CD4-positive, CD25-positive, alpha-beta regulatory T cell (primary cell): ENCODE measurements at places on chromosomes 13 and 19. TPM values are rescaled to one million over a fixed set of nuclear protein-coding genes. Genes with fewer than 3 reads are reported as not detected.

DNA sequence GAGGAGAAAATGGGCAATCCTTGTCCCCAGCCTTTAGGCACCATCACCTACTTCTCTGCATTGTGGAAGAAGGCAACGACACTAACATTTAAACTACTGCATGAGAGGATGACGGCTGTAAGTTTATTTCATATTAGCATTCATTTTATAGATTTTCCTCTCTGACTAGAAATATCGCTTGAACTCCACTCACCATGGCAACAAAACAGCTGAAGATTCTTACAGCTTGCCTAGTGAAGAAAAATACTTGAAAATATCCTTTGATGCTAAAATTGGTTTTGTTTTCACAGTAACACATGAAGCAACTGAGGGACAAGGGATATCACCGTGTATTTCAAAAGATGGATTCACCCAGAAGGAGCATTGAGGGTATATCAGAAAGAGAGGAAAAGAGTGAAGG is 284.3 kb downstream of the LIG4 start:
- H3K4me1 ChIP-seq, result no peaks in the 10 kb centered on the region
- no peaks in the 10 kb centered on the region for H3K27me3 ChIP-seq
- DNase-seq, result no peak
- no peaks in the 10 kb centered on the region for H3K36me3 ChIP-seq
- H3K4me3 ChIP-seq, result no peak overlapping the region
- H3K27ac ChIP-seq, result no peak overlapping the region

DNA sequence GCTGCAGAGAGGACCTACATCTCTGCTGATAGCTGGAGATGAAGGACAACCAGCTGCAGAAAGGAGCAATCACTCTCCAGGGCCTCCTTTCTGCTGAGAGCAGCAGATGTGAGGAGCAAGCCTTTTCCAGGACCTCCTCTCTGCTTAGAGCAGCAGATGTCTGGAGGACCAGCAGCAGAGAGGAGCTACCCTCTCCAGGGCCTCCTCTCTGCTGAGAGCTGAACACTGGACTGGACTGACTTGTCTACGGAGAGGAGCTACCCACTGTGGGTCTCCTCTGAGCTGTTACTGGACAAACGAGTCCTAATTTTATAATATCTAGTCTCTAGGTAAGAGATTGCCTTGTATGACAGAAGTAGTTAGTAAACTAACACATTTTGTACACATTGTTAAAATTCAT is 40.8 kb upstream of the FLT1 start:
- peaks cover 7% of the 10 kb centered on the region for H3K27me3 ChIP-seq
- no peak overlapping the region for H3K4me3 ChIP-seq
- DNase-seq, result no peak
- H3K36me3 ChIP-seq, result no peaks in the 10 kb centered on the region

GRCh38 chr19:4371247-4372164 is 28.1 kb downstream of the MPND start:
- peaks cover 2% of the 10 kb centered on the region for H3K36me3 ChIP-seq
- H3K4me1 ChIP-seq, result peaks cover 60% of the 10 kb centered on the region
- no peak overlapping the region for H3K4me3 ChIP-seq

DNA sequence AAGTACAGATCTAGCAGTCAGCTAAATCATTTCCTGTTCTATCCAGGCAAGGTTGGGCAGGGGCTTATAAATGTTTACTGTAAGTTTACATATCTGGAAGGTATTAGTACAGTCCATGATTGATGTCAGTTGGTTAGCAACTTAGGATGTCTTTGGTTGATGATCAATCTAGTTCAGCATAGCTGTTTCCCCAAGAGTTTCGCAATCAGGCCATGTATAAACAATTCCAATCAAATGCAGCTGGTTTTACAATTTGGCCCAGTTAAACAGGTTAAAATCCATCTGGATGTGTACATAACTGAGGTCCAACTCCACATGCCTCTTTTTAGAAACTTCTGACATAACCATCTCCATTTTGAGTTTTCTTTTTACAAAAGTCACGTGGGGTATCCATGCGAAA is 6.9 kb downstream of the ZNF221 start:
- H3K4me3 ChIP-seq, result no peak overlapping the region
- no peaks in the 10 kb centered on the region for H3K4me1 ChIP-seq
- H3K27ac ChIP-seq, result no peak overlapping the region
- no peaks in the 10 kb centered on the region for H3K36me3 ChIP-seq
- H3K27me3 ChIP-seq, result no peaks in the 10 kb centered on the region

GRCh38 chr19:17982430-17982829 is 15.5 kb downstream of the KCNN1 start:
- no peaks in the 10 kb centered on the region for H3K4me1 ChIP-seq
- H3K36me3 ChIP-seq, result no peaks in the 10 kb centered on the region
- no peak overlapping the region for H3K27ac ChIP-seq
- H3K4me3 ChIP-seq, result no peak overlapping the region
- H3K27me3 ChIP-seq, result peaks cover 3% of the 10 kb centered on the region
- DNase-seq, result no peak

DNA sequence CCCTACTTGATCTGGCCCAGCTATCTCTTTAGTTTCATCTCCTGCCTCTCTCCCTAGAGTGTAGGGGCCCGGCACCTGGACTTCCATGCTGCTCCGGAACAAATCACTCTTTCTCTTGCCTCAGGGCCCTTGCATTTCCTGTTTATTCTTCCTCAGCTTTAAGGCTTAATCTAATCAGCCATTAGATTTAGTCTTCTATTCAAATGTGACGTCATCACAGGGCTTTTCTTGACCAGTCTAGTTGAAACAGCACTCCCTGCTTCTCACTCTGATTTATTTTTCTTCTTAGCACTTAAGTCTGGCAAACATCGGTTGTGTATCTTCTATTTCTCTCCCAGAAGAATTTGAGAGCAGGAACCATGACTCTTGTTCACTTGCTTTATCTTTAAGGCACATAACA is 564.1 kb downstream of the EFNB2 start:
- no peak for DNase-seq
- no peak overlapping the region for H3K27ac ChIP-seq
- no peak overlapping the region for H3K4me3 ChIP-seq
- no peaks in the 10 kb centered on the region for H3K27me3 ChIP-seq
- no peaks in the 10 kb centered on the region for H3K36me3 ChIP-seq
- H3K4me1 ChIP-seq, result no peaks in the 10 kb centered on the region

DNA sequence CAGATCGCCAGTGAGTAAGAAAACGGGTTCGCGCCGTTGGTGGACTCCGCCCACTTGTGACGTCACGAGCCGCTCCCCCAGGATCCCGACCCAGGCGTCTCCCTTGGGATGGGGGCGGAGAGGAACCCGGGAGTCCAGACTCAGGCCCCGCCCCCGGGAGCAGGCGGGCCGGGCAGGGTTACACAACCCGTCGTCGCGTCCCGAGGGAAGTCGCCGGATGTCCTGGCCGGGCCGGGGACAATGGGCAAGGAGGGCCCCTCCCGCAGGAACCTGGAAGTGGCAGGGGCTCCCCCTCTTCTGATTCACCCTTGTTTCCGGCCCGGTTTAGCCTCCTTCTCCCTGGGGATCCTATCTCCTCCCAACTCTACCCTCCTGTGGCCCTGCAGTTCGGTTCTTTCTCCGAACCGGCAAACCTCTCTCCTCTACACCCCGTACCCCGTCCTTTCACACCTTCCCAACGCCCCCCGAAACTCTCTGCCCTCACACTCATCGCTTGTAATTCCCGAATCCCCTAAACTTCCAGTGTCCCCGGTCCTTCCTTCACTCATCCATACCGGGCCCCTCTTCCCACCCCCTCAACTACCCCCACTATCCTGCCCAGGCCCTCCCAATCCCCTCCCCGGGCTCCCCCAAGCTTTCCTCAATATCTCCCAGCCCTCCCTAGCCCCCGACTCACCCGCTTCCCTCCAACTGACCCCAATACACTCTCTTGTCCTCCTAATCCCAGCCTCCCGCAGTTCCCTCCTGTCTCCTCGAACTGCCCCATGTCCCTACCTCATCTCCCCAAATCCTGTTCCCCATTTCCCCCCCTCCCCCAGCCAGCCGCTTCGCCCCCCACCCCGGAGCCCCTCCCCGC is 20.0 kb upstream of the ERCC1 start:
- peak overlapping the region; percentile 33 for H3K4me3 ChIP-seq
- H3K27ac ChIP-seq, result peak overlapping the region; percentile 81
- H3K27me3 ChIP-seq, result no peaks in the 10 kb centered on the region
- peak; percentile 53 for DNase-seq

DNA sequence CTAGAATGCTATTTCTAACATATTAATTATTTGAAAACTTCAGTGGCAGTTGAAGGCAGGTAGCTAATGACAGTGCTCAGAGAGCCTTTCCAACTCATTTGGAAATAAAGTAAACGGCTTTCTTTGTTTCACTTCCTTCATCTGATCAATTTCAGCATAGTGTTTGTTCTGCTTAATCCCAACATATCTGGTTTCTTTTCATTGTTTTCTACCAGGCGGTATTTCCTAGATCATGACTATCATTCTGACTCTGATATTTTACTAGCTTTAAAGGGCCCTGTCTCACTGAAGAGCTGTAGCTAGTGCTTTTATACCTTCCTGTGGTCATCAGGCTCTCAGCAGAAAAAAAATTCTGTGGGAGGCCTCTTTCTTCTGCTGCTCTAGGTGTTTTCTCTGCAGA is 178.6 kb downstream of the RBM26 start:
- no peak overlapping the region for H3K27ac ChIP-seq
- no peaks in the 10 kb centered on the region for H3K36me3 ChIP-seq
- H3K4me1 ChIP-seq, result no peaks in the 10 kb centered on the region
- DNase-seq, result no peak
- H3K4me3 ChIP-seq, result no peak overlapping the region
- peaks cover 11% of the 10 kb centered on the region for H3K27me3 ChIP-seq

DNA sequence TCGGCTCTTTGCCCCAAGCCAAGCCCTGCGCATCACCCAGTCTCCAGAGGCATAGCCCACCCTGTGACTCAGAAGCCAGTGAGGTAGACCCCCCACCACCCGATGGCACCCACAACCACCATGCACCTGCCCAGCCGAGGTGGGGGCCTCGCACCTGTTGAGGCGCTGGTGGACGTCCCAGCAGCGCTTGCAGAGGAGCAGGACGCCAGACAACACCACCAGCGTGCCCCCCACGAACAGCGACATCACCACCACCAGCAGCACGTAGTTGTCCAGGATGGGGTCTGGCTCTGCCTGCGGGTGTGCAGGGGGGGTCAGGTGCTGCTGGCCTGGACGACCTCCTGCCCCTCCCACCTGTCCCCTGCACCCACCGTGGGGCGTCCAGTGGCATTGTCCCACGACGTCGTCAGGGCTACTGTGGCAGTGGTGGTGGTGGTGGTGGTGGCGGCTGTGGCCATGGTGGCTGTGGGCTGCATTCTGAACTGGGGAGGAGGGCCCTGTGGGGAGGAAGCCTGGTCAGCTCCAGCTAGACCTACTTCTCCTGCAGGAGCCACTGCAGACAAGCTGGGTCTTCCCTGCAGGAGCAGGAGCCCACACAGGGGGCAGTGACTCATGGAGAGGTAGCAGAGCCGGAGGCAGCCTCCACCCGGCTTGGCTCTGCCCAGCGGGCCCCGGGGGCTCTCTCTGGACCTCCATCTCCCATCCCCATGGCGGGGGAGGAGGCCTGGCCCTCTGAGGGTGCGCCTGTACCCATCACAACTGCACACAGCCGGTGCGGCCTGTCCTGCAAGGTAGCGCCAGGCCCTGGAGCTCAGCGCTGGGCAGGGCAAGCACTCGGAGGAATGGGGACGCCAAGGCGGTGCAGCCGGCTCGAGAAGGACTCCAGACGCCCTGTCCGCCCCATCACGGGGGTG is 1.9 kb downstream of the CBARP start:
- H3K4me3 ChIP-seq, result no peak overlapping the region
- no peak for DNase-seq
- H3K27me3 ChIP-seq, result no peaks in the 10 kb centered on the region
- H3K27ac ChIP-seq, result no peak overlapping the region
- peaks cover 25% of the 10 kb centered on the region for H3K4me1 ChIP-seq
- no peaks in the 10 kb centered on the region for H3K36me3 ChIP-seq

DNA sequence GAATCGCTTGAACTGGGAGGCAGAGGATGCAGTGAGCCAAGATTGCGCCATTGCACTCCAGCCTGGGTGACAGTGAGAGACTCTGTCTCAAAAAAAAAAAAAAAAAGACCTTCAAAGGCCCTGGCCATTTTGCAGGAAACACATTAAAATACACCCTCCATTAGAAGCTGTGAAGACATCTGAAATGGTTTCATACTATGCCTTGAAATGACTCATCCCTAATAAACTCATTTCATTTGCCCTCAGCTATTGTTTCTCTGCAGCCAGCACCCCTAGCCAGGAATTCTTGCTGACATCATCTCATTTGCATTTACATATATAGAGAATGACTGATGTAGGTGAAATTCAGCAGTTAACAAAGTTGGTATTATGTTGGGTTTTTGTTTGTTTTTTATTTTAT is 8.7 kb downstream of the EML2 start:
- peak; percentile 47 for DNase-seq
- peaks cover 29% of the 10 kb centered on the region for H3K36me3 ChIP-seq
- H3K27ac ChIP-seq, result no peak overlapping the region
- H3K27me3 ChIP-seq, result no peaks in the 10 kb centered on the region
- no peaks in the 10 kb centered on the region for H3K4me1 ChIP-seq

- no peaks in the 10 kb centered on the region for H3K27me3 ChIP-seq
- DNase-seq, result no peak
These were observed 502.8 kb downstream of the COG6 start for GRCh38 chr13:40158218-40158617.

DNA sequence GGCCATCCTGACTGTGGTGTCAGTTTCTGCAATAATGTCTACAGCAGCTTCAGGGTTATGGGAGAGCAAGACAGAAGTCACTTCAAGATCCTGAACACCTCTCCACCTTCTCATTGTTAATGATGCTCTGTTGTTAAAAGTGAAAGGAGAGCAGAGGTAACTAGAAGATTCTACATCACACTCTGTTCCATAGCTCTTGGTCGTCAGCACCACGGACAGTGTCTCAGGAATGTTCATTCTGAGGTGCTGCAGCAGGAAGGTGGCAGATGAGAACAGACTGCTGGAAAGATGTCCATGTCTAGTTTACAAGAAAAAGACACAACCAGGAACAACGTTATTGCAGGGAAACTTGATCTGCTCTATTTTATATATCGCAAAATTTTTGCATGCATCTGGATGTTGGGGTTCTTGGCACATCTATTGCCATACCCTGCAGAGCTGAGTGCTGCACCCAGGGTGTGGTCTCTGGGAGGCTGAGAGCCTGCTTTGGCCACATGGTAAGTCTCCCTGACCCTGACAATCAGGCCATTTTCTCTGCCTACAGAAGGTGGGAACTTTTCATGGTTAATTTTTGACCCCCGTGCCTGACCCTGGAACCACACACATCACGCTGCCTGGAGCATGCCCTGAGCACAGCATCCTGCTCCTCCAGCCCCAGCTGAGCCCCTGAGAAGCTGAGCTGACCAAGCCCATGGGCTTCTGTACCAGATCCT is 12.7 kb downstream of the CEACAM21 start:
- no peak for DNase-seq
- H3K4me1 ChIP-seq, result no peaks in the 10 kb centered on the region
- no peaks in the 10 kb centered on the region for H3K27me3 ChIP-seq
- H3K36me3 ChIP-seq, result peaks cover 33% of the 10 kb centered on the region
- H3K27ac ChIP-seq, result no peak overlapping the region
- H3K4me3 ChIP-seq, result no peak overlapping the region

The ZNF577 gene
- total RNA-seq, result 6.8 TPM

The SULT2A1 gene
- not detected for total RNA-seq

The KCNRG gene
- 0.47 TPM for total RNA-seq

The SIGLEC10 gene
- total RNA-seq, result 0.25 TPM

The DACH1 gene
- total RNA-seq, result 0.47 TPM
